ENCODE measurements at places on chromosomes 5 and 9. TPM values are rescaled to one million over a fixed set of nuclear protein-coding genes. Genes with fewer than 3 reads are reported as not detected.

GRCh38 chr9:114513055-114513958 is 8.0 kb upstream of the WHRN start:
- DNase-seq = no peak

GRCh38 chr9:70421272-70422180 is 7.1 kb upstream of the KLF9 start:
- DNase-seq = no peak

- DNase-seq = no peak
Observed at GRCh38 chr9:106653213-106653612, 209.8 kb upstream of the ZNF462 start.

DNA sequence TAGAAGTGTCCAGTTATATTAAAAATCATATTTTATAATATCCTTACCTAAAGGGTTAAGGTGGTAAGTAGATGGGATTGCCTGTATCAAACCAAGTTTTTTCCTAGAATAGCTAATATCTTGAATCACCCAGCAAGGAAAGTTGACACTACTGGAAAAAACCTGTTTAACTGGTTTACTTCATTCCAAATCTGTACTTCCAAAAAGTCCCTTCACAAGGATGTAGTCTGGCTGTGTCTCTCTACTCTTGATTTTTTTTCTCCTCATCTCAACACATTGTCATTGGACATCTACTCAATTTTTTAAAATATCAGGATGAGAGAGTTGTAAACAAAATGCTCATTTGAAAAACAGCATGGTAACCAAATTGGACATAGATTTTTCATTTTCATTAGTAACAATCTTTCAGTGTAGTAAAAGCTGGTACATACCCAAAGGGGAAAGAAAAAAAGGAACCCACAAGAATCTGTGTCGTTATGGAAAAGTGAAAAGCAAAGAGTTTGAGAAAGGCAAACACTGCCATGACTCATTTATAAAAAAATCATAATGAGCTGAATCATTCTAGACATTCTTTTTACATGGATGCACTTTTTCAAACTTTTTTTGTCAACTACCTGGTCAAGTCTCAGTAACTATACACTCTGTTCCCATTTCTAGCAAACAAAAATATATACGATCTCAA is 173.5 kb downstream of the GLIS3 start:
- no peak for DNase-seq

The CDC14B gene
- 25.5 TPM for total RNA-seq

- no peak for DNase-seq
Observed at GRCh38 chr9:106404137-106404536, 458.8 kb upstream of the ZNF462 start.

DNA sequence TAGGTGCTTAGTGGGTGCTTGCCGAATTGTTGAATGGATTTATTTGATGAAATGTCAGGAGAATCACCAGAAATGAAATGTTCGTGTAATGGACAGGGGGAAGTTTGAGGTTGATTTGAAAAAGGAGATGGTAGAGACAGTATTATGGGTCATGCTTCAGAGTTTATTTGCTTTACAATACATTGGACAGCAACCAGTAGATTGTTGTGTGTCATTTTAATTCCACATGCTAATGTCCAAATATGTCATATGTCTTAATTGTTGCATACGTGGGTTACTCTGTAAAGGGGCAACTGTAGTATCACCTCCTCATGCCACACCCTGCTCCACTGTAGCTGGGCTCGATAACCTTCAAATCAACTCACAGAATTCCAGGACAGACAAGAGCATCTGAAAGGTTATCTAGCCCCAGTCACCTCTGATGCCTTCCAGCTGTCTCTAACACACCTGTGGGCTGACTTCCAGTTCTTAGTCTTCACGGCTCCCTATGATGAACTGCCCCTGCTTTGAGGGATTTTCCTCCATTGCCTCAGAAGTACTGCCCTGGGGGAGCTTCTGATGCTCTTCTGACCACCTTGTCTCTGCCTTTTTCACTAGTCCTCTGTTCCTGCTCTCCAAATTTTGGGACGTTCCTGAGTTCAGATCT is 1.7 kb downstream of the PDCD1LG2 start:
- no peak for DNase-seq

The BNC2 gene
- 6.6 TPM for total RNA-seq

DNA sequence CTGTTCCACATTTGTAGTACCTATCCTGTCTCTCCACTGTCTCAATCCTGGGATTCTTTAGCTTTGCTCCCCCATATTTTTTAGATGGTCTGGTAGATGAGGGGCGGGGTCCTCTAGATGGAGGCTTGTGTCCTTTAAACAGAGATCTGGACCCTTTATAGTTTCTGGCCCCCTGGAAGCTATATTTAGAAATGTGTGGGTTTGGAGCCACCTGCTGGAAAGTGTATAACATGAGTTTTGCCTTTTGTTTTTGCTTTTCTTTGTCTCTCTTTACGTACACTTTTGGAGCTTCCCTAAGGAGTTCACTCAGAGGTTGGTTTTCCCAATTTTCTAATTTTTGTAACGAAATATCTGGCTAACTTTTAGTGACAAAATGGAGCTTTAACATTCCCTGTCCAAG is 110.7 kb downstream of the CFAP95 start:
- no peak for DNase-seq

The PAEP gene
- total RNA-seq = not detected

GRCh38 chr5:141343953-141344463 is 379 bp downstream of the PCDHGA3 start:
- DNase-seq = no peak

DNA sequence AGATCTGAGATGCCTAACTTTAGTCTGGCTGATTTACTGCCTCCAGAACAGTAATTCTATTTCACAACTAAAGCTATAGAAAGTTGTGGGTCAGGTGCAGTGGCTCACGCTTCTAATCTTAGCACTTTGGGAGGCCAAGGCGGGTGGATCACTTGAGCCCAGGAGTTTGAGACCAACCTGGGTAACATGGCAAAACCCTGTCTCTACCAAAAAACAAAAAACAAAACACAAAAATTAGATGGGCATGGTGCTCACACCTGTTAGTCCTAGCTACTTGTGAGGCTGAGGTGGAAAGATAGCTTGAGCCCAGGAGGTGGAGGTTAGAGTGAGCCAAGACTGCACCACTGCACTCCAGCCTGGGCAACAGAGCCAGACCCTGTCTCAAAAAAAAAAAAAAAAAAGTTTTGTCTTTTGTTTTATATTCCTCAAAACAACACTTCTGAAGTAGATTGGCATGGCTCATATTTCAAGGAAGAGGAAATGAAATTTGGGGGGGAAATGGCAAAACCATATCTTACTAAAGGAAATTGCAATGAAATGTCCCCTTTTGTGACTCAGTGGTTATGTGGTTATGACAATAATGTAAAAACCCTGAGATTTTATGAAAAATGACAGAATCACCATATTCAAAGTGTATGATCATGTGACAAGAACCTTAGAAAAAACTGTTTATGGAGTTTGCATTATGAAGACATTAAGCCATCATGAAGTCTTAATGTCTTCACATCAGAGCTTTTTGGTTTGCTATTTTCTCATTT is 16.2 kb downstream of the FNBP1 start:
- DNase-seq = no peak

DNA sequence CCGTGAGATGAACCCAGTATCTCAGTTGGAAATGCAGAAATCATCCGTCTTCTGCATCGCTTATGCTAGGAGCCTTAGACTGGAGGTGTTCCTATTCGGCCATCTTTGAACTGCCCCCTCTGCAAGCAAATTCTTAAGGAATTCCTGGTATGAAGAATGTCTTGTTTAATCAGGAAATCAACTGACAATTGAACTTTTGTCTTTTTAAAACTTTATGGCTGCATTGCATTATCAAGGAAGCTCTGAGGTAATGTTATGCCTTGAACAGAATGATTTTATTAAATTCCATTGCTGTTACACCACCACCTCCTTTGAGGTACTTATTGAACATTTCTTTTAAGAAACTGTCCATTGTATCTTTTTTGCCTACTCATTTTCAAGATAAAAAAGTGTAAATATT is 1915.7 kb upstream of the CDH9 start:
- DNase-seq = no peak

DNA sequence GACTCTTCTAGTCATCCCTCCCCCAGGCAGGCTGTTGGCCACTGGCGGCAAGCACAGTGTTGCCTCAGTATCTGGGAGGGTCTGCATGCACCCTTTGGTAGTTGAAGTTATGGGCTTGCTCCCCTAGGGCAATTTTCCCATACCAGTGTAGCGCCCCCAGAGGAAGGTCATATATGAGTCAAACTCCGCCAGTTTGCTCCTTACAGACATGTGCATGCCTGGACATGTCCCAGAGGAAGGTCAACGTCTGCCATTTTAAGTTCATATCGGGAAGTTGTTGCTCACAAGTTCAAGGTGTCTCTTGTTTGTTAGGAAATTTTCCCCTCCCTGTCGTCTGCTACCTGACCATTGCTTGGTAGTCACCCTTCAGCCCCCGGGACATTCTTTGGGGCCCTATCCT is 51.3 kb upstream of the MROH2B start:
- no peak for DNase-seq

Data from cardiac septum (tissue), 1 donor.